CD4-positive, alpha-beta T cell treated with Interleukin-12 subunit alpha and Interleukin-12 subunit beta, for 1 hour (primary cell): ENCODE measurements at places on chromosomes 2 and 18.

- no peak for DNase-seq
These were observed 142.4 kb downstream of the THADA start for GRCh38 chr2:43453179-43454170.

GRCh38 chr2:64534363-64534762 lies 10.2 kb downstream of the AFTPH start:
- DNase-seq = no peak

DNA sequence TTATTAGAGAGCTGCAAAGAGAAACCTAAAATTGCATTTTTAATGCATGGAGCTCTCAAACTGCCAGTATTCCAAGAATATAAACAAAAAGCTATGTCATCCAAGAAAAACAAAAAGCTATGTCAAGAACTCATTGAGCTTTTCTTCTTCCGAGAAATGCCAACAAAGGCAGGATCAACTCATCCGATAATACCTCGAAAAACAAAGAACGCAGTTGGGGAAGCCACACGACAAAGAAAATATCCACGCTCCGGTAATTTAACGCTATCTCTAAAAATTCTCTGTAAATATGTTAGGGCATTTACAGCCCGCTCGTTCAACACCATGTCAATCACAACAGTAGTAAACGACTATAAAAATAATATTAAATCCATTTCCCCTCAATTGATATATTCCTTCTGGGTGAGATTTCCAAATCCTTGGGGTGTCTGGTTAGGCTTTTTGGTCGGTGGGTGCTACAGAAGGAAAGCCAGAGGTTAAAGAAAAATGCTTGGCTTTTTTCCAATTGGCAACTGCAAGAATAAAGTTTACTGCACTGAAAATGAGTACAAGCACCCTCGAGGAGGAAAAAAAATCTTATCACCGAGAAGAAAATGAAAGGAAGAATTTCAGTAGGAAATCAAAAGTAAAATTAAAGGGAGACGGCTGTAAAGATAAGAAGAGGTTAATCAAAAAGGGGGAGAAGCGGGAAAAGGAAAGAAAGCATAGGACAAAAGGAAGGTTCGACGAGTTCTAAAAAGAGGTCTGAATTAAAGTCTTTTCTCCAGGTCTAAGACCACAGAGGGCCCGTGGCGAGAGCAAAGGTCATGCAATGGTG lies 856 bp downstream of the TIA1 start:
- no peak for DNase-seq

- no peak for DNase-seq
These were observed 262.8 kb downstream of the PTH2R start for GRCh38 chr2:208669394-208669793.

DNA sequence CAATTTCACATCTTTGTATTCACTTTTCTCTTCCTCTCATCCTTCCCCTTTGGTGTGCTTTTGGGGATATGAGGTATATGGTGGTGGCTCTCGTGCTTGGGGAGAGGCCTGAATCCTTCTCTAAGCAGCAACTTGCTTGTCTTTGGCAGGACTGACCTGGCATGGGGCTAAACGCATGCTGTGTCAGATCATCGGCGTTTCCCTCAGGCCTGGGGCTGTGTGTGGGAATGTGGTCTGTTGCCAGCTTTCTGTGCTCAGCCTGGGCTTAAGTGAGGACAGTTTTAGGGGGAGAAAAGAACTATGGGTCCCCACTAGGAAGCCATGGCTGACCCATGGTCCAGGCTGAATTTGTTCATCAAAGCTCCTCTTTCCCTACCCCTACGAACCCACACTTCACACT lies 60.7 kb downstream of the TET3 start:
- DNase-seq = no peak

DNA sequence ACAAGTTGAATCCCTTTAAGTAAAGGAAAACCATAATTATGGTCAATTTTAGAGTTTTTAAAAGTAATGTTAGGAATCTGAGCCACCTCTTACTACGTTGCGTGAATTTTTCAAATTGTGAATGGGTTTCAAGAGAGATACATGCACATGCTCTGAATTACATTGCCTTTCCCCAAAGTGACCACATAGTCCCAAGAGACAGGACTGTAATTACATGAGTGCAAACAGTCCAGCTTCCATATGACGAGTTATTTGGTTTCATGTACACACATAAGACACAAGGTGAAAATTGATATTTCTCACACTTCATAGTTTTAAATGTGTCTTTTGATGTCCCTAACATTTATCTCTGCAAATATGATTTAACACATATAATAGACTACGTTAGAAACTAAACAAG lies 850.8 kb downstream of the LRP1B start:
- DNase-seq = no peak

GRCh38 chr2:34848132-34848531 lies 1249.0 kb upstream of the FAM98A start:
- no peak for DNase-seq

DNA sequence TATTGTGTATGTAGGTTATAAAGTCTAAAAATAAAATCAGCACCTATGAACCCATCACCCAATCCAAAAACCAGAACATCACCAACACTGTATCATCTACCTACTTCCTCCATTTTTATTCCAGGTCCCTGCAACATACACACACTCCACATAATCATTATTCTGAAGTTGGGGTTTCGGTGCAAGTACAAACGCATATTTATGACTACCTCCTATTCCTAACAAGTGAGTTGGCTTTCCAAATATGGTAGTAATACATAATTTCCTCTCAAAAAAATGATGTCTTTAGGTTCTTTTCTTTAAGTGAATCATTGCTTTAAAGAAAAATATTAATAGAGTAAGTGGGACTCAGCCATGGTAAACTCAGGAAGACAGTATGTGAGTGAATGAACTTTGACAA lies 3.3 kb downstream of the ACVR1 start:
- no peak for DNase-seq

DNA sequence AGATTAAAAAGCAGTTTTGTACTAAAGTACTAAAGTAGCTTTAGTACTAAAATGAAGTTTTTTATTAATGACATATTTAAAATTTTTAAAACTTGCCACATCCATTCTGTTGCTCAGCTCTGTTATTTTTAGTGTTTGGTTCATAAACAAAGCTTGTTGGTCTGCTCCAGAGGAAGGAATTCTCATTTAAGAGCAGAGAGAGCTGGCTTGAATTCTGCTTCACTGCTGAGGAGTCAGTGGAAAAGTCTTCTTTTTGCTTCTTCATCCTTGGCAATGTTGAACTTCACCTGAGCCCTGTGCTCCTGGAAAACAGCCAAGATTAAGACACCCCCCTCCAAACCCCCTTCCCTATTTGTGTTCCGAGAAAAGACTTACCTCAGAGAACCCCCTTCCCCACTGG lies 40.6 kb downstream of the TMEM87B start:
- no peak for DNase-seq

- DNase-seq = no peak
These were observed 593.9 kb upstream of the ZNF804A start for GRCh38 chr2:184004289-184004947.

DNA sequence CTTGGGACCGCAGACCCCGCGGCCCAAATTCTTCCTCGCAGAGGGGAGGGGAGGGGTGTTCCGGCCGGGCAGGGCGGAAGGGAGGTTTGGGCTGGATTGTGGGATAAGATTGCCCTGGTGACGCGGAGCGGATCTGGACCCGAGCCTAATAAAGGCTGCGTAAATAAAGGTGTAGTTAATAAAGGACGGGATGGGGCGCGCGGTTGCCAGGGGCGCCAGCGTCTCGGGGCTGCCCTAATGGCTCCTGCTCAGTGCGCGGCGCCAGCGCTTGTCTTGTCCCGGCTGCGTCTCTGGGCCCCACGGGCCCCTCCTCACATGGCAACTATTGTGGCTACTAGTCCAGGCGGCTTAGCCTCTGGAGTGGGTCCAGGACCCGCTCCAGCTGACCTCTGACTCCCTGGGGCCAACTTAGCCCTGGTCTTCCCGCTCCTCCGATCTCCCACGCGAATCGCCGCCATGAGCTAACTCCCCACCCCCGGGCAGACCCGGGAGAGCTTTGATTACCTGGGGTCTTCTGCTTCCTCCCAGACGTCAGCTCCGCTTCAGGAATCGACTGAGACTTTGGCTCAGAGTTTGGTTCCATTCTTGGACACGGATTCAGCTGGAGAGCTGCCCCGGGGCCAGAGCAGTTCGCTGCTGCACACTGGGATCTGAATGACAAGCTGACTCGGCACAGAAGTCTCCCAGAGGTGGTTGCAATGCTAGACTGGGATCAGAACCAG lies 36.5 kb downstream of the SLC25A52 start:
- DNase-seq = no peak

DNA sequence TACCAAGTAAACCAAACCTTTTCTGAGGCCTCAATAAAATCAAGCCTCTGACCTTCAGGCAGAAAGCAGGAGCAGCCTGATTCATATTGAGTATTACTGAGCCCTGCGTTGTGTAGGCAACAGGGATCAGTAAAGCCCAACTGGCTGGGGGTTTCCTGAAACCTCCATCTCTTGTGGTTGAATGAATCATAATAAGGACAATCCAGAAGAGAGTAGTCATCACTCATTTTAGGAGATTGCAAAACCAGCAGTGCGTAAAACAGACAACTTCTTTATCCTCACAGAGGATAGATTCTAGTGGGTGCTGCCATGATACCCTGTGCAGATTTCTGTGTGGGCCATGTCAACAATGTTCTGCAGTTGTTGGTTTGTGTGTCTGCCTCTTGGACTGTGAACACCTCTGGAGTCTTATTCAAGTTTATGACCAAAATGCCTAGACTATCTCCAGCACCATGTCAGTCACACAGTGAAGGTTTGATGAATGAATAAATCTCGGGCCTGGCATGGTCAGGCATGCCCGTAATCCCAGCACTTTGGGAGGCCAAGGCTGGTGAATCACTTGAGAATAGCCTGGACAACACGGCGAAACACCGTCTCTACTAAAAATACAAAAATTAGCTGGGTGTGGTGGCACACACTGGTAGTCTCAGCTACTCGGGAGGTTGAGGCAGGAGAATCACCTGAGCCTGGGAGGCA lies 51.8 kb upstream of the RAB27B start:
- no peak for DNase-seq

- DNase-seq = no peak
These were observed 4.7 kb downstream of the SLC25A12 start for GRCh38 chr2:171889333-171889732.

DNA sequence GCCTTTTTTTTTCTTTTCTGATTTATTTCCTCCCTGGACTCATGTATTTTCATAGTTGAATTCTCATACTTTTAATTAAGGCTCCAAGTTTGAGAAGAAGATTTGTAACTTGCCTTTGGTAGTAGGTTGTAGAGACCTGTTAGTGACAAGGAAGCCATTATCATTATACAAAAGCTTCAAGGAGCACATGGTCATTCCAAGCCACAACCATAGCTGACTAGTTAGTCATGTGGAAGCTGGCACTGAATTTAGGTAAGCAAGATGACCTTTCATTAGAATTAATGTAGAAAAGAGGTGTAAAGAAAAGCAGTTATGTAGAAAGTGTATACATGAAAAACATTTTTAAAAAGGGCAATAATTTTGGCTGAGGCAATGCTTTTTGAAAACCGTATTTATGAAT lies 89.7 kb downstream of the LRP1B start:
- DNase-seq = no peak

DNA sequence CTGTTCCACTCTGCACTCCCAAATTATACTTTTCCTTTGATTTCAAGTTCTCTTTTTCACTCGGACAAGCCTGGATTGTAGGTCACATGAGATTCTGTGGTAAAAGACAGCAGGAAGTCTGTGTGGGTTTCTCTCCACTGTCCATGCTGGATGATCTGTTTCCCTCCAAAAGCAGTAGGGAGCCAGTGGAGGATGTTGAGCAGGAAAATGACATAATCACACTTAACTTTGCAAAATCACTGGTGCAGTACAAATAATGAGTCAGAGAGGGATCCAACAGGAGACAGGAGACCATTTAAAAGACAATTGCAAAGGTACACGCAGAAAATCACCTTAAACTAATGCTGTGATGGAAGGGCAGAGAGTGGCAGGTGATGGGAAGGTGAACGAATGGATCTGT lies 301.3 kb downstream of the ZNF407 start:
- no peak for DNase-seq

DNA sequence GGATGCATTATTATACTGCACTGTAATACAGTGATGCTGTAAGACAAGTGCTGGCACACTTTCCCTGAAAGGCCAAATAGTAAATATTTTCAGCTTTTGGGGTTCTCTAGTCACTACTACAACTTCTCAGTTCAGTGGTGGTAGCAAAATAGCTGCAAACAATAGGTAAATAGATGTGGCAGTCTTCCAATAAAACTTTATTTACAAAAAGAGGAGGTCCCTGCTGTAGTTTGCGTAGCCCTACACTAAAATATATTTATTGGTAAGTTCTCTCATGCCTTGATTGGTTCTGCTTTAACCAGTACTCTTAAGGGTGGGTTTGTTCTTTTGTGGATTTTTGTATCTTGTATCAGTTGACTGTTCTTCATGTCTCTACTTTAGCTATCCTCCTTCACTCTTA lies 7.8 kb downstream of the GLS start:
- no peak for DNase-seq

DNA sequence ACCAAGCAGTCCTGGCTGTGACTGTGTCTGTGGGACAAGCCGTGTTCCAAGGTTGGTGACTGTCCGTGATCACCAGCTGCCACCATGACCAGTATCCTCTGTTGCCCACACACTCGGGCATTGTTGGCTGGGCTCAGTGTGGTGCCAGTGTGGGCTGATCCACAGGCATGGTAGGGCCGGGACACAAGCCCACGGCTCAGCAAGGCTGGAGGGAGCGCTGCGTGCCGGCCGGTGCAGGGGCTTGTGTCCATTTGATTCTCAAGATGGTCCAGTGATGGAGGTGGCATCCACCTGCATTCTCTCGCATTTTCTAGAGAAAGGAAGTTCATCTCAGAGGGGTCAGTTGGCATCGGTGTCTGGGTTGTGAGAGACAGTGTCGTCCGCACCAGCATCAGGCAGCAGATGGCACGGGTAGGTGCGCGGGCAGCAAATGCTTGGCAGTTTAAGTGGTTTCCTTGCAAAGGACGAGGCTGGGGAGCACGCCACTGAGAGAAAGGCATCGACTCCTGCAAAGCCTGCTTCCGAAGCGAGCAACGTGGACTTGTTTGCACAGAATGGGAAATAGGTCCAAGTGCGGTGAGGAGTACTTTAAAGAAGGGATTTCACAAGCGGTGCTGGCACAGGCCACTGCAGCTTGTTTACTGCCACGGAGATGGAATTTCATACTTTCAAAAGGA lies 20.9 kb downstream of the TWIST2 start:
- no peak for DNase-seq

GRCh38 chr2:176164201-176164600 lies 7.1 kb downstream of the HOXD3 start:
- DNase-seq = no peak

DNA sequence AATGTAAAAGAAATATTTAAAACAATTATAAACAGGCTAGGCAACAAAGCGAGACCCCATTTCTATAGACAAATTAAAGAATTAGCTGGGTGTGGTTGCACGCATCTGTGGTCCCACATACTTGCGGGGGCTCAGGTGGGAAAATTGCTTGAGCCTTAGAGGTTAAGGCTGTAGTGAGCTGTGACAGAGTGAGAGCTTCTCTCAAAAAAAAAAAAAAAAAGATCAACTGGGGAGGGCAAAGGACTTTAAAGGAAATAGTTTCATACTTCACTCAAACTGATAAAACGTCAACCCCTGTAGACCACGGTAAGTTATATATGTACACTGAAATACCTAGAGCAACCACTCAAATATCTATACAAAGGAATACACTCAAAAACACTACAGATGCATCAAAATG lies 37.5 kb downstream of the MGAT4A start:
- no peak for DNase-seq
